ENCODE measurements at places on chromosomes 7 and 10.

DNA sequence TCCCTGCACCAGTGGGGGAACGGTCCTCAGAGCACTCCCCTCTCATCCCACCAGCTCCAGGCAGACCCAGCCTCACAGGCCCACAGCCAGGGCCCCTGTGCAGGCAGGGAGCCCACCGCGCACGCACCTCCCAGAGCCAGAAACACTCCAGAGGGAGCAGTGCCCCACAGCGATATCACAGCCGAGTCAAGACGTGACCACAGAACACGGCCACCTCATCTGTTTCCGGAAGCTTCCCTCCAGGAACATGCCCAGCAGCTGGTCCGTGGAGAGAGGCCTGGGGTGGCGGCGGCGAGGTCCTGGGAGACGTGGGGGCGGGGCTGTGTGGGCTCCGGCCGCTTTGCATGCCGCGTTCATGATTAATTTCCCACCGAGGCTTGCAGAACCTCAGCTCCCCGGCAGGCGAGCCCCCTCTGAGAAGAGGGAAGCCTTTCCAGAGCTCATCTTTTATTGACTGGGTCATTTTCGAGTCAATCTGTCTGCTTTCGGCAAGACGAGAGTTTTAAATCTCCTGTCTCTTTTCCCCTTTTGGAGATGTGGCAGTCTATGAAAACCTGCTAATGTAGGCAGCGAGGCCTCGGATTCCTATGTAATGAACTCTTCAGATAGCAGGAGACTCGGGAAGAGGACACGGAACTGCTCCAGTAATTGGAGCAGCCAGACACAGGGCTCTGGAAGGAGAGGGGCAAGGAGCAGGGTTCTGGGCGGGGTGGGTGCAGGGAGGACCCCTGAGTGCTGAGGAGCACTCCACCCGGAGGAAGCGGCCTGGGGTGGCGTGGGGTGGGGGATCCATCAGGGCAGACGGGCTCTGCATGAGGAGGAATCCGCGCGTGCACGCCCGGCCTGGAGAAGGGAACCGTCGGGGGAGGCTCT is 242.8 kb downstream of the ELFN1 start:
- no peak for DNase-seq

- DNase-seq = no peak
Measured at GRCh38 chr10:46253076-46254006, 33.5 kb upstream of the ANTXRL start.

DNA sequence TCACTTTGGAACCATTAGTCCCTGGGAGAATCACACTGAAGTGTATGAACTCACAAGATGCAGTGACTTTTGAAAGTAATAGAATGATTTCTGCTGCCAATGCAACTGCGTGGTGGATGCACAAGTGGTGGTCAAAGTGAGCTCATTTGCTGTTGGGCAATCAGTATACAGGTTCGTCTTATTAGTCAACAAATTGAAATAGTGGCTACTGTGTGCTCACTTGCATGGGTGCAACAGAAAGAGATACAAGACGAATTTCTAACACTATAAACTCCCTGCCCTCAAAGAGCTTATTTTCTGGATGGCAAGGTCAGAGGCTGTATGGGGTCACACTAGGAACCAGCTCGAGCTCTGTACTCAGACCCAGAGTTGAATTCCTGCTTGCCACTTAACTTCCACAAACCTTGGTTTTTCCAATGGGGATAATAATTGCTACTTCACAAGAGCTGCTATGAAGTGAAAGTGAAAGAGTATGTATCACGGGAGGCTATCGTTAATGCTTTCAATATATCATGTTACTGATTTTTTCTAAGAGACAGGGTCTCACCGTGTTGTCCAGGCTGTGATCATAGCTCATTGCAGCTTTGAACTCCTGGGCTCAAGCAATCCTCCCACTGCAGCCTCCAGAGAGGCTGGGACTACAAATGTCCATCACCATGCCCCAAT is 8.3 kb upstream of the BCL7B start:
- no peak for DNase-seq

- DNase-seq = no peak
Measured at GRCh38 chr10:70508912-70509756, 30.6 kb downstream of the PALD1 start.

DNA sequence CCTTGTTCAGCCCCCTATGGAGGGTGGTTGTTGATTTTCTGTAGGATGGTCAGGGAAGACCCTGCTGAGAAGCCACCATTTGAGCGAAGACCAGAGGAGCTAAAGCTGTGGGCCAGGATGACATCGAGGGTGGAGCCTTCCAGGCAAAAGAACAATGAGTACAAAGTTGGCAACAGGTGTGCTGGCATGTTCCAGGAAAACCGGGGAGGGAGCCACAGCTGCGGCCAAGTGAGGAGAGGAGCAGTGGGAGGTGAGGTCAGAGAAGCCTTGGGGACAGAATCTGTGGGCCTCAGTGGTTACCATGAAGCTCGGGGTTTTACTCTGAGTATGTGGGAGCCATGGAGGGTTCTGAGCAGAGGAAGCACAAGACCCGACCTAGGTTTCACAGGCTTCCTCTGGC is 75.6 kb upstream of the ZNF479 start:
- no peak for DNase-seq

DNA sequence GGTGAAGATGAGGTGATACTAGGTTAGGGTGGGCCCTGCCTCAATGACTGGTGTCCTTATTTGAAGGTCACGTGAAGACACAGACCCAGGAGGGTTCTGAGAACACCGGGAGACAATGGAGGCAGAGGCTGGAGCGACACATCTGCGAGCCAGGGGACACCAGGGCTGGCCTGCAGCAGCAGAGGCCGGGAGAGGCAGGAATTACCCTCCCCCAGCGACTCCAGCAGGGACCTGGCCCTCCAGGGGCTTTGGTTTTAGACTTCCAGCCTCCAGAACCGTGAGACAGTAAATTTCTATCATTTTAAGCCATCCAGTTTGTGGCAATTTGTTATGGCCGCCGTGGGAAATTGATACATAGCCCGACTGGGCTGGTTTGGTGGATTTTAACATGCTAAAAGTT is 152.2 kb downstream of the DNAJB6 start:
- no peak for DNase-seq

- no peak for DNase-seq
Measured at GRCh38 chr10:74292871-74293427, 141.9 kb downstream of the ADK start.

DNA sequence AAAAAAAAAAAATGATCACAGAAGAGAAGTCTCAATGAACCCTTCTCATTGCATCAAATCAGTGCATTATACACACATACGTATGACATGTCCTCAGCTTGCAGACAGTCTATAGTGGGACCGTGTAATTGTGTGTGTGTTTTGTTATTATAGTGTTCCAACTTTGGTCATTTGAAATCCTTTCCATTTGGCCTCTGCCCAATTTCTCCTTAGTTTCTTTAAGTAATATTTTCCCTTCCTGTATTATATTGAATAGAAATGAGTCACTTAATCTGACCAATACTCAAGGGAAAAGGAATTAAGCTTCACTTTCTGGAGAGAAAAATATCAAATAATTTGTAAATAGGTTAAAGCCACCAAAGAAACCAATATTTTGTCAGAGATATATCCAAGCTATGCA is 415.5 kb upstream of the SORCS1 start:
- DNase-seq = no peak

DNA sequence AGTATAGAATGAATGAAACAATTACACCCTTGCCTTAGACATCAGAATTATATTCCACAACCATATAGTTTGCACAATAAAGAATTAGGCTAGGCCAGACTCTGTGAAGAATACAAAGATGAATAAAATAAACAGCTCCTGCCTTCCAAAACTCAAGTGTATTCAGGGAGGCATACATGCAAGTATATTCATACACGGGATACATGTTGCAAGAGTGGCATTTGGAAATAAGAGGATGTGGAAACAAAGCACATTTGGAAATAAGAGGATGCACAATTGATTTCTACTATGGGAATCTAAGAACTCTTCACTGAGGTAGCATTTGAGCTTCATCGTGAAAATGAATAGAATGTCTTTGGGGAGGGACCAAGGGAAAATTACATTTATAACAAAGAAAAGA is 27.0 kb upstream of the TMEM26 start:
- DNase-seq = no peak

DNA sequence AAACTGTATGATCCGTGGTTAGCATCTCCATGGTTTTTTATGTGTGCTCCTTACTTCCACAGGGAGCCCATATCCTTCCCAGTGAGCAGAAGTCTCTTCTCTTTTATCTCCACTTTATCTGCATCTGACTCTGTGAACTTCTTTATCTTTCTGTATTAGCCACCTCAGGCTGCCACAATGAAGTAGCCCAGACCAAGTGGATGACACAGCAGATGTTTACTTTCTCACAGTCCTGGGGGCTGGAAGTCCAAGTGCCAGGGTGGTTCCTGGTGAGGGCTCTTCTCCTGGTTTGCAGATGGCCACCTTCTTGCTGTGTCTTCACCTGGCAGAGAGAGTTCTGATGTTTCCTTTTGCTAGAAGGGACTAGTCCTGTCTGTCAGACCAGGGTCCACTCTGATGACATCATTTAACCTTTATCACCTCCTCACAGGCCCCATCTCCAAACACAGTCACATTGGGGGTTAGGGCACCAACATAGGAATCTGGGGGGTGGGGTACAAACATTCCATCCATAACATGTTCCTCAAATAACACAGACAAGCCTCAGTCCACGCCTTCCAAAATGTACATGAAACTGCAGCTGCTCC is 108.5 kb upstream of the RNF32 start:
- no peak for DNase-seq

DNA sequence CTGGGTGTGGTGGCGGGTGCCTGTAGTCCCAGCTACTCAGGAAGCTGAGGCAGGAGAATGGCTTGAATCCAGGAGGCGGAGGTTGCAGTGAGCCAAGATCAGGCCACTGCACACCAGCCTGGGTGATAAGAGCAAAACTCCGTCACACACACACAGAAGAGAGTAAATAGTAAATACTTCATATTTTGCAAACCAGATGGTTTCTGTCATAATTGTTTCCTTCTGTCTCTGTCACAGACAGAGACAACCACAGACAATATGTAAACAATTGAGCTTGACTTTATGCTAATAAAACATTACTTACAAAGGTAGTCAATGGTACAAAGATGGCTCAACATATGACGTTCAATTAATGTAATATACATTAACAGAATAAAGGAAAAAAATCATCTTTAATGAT is 83.7 kb downstream of the JMJD1C start:
- DNase-seq = no peak

GRCh38 chr7:74182453-74183090 is 8.4 kb downstream of the EIF4H start:
- no peak for DNase-seq

GRCh38 chr7:81776948-81777630 is 7.2 kb upstream of the HGF start:
- DNase-seq = no peak

Data from NCI-H187 treated with DMSO at 0.1 percent for 48 hours (cell line).